ENCODE measurements at places on chromosomes 5 and 9. TPM values are rescaled to one million over a fixed set of nuclear protein-coding genes. Genes with fewer than 3 reads are reported as not detected.
A peak's percentile ranks its signal among the peaks of the same experiment; 100 is the strongest.

DNA sequence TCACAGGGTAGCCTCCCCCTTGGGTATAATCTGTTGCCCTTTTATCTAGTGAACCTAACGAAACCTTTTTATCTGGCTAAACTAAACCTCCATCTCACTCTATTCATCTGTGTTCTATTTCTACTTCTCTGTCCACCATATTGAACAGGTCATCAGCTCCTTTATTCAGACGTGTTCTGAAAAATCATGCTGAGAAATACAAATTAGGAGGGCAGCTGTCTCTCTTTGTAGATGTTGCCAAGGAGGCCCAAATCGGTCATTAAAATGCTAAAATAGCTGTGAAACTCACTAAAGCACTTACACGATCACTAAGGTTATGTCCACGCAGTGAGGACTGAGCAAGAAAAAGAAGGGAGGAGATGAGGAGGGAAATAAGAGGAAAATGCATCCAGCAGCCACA is 115.6 kb upstream of the RETREG1 start:
- DNase-seq: no peak

GRCh38 chr5:136201870-136202269 is 8.9 kb upstream of the SMIM32 start:
- no peak for DNase-seq

Gene ADRA1B
- total RNA-seq: 1.3 TPM

DNA sequence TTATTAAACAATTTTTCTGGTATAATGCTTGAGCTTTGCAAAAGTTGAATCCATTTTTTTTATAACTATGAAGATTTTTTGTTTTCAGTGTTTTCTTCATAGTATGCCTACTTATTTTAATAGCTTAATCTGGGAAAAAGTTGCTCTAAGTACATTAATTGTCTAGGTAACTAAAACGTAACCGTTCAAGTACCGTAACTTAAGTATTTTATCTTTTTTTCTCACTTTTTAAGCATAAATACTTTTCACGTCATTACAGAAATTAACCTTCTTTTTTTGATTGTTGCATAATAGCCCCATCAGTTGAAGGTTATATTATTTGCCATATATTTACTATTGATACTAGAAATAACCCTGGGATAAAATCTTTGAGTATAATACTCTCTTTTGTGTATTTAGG is 15.2 kb downstream of the TNPO1 start:
- DNase-seq: no peak

Gene GPR150
- total RNA-seq: not detected

Gene HRH2
- total RNA-seq: 52.7 TPM

GRCh38 chr5:78405829-78406750 is 45.7 kb downstream of the SCAMP1 start:
- DNase-seq: no peak

GRCh38 chr5:61504143-61504770 is 172.2 kb downstream of the ZSWIM6 start:
- DNase-seq: no peak

GRCh38 chr9:132975961-132976360 is 2.5 kb upstream of the GFI1B start:
- no peak for DNase-seq

DNA sequence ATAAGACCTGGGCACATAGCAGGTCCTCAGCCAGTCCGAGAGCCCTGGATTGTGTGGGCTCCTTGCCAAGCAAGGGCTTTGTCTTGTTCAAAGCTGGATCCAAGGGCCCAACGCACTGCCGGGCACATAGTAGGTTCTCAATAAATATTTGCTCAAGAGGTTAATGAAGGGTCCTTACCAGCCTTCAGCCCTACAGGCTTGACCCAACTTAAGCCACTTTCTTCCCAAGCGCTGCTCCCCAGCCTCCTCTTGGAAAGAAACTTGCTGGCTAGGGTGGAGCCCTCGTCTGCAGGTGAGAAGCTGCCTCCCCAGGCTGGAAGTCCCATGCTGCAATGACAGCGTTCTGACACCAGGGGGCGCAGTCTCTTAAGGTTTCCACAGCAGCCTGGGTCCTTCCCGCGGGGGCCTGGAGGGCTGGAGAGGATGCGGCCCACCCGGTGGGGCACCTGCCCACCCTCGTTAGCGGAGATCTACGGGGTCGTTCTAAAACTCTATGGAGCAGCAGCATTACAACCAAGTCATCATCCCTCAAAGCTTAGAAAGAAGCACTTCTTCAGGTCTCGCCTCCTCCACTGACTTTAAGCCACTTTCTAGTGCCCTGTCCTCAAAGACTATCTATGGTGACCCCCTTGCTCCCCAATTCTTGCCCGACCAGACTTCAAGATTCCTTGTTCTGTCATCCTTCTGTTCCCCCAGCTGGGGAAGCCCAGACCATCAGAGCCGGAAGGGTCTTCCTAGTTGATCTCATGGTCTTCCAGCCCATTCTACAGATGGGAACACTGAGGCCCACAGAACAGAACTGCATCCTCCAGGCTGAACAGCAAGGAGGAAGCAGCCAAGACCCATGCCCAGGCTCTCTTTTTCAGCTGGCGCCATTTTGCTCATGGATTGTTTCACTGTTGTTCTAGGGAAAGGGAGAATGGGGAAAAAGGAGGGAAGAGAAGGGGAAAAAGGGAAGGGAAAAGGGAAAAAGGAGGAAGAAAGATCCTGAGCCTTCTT is 115.4 kb downstream of the LHX2 start:
- DNase-seq: peak; percentile 75

DNA sequence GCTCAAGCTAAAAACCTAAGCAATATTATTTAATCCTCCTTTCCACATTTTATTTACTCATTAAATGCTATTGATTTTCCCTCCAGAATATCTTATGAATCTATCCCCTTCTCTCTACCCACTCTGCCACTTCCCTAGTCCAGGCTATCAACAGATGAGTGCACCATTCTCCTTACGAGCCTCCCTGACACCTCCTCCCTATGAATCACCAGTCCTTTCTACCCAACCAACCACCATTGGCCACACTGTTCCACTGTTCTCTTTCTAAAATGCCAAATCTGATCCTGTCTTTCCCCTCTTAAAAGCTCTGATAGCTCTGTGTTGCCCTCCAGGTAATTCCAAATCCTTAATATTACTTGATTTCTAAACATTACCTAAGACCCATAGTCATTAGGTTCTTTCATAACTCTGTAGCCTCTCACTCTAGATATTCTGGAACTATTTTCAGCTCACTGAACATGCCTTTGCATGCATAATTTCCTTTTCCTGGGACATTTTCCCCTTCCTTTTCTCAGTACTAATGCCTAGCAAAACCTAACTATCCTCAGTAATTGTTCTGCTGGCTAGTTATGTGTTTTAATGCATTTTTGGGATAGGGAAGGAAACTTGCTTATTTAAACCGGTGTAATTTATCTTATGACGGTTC is 126.3 kb downstream of the UNC13B start:
- no peak for DNase-seq

- DNase-seq: no peak
These were observed 209.0 kb upstream of the FBXL7 start for GRCh38 chr5:15290953-15291352.

Gene PCDHGB3
- total RNA-seq: 8.0 TPM

Gene PCDHAC2
- total RNA-seq: not detected

Gene FABP6
- total RNA-seq: 1.1 TPM

Gene SH3TC2
- total RNA-seq: 7.8 TPM

DNA sequence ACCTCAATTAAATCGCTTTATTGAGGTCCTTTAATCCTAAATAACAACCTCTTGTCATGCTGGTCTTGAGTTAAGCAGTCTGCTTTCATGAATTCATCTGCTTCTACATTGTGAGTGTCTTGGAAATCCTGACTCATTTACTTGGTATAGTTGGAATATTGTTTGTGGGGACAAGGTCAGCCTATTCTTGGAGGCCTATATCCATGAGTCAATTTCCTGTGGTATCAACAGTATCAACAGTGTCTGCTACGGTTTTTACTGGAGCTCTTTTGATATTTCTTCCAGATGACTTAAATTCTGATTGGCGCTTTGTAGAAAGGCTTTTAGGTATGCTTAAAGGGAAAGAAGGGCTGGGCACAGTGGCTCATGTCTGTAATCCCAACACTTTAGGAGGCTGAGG is 71.2 kb upstream of the PARP8 start:
- no peak for DNase-seq

All from heart right ventricle (tissue), 16 donors.